ENCODE measurements at places on chromosomes 5 and 9.

DNA sequence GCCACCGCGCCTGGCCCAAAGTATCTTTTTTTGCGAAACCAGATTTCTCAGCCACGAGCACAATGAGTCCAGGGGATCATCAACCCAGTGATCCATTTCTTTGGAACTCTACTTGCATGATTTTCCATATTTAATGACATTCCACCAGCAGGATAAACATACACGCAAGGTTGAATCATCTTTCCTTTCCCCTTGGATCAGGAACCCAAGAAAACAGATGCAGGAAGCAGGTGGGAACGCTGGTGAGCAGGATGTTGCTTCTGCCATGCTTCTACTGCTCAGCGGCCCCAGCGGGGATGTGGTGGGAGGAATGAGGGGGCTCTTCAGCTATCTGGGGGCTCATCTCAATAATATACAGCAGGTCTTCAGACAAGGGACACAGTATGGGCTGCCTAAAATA, 118.2 kb downstream of the SEC61B start:
- no peak for DNase-seq

GRCh38 chr5:93054424-93055163, 526.4 kb downstream of the NR2F1-AS1 start:
- DNase-seq, result no peak

- no peak for DNase-seq
Observed at GRCh38 chr5:125896368-125896767, 526.8 kb upstream of the GRAMD2B start.

GRCh38 chr5:140969880-140970279, 3.6 kb downstream of the PCDHAC2 start:
- no peak for DNase-seq

DNA sequence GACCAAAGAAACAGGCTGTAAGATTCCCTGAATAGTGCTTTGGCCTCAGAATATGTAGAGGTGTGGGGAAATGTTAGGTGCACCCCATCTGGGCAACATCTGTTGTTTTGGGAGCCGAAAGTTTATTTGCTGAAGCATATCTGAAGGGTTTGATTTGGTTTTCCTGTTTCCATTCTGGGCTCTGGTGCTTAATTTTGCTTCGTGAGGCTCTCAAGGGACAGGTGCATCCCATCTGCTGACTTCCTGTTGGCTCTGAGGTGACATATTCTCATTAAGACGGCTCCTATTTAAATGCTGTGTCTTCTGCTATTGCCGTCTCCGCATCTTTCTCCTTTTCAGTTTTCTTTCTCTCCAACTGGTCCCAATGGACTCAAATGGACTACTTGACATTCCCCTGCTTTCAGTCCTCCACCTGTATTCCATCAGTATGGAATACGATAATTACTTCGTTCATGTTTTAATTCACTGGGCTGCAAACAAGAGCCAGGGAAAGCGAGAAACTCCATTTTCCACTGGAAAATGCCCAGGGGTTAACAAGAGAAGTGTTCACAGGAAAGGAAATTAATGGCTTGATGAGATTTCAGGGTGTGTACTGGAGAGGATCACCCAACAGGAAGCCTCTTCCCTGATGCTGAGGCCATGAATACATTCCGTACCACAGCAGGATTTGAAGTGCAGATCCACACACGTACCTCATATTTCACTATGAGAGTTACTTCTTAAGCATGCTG, 104.0 kb downstream of the MTX3 start:
- DNase-seq, result no peak

DNA sequence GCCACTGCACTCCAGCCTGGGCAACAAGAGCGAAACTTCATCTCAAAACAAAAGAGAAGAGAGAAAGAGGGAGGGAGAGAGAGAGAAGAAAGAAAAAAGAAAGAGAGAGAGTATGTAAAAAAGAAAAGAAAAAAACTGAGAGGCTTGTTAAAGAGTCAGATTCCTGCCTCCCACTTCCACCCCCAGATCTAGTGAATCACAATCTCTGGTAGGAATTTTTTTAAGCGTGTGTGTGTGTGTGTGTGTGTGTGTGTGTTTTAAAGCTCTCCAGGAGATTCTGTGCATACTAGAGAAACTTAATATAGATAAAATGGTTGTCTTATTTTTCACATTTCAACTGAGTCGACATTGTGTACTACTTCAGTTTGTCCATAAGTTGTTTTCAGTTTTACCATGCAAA, 32.0 kb downstream of the SAR1B start:
- DNase-seq, result no peak

DNA sequence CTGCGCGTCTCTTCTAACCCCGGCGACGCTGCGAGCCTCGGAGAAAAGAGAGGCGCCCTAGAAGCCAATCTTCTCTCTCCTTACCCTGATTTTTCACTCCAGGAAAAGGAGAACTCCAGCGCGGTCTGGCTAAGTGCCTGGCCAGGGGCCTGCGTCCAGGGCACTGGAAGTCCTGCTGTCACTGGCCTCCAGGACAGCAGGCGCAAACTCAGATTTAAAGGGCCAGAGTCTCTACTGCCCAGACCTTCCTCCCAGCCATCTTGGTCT, 553 bp upstream of the FOXB2 start:
- no peak for DNase-seq

DNA sequence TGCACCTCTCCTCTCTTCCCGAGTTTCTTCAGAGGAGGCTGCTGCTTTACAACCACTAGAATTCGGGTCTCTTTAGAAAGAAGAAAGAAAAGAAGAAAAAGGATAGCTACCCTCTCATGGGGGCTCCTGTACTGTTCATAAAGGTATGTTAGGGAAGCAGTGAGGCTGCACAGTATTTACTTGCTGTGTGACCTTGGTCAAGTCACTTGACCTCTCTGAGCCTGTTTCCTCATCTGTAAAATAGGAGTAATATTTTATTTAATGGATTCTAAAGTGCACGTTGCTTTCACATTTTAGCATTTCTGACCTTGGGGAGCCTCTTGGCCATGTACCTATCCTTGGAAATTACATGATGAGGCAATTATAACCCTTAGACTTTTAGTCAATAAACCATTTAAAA, 88.8 kb downstream of the SETX start:
- no peak for DNase-seq

DNA sequence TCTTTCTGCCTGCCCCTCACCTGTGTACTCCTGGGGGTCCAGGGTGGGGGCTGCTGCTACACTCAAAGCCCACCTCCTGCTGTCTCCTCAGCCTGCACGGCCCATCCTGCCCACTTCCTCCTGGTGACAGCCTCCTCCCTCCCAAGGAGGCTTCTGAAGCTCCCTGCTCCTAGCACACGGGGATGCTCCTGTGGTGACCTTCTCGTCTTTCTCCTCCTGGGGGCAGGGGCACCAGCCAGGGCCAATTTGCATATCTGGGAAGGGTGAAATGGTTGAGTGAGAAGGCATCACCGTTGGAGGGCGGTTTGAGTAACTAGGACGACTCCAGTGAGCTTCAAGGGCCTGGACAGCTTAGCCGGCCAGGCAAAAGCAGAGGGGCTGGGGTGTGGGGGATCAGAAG, 51.9 kb upstream of the COL5A1 start:
- no peak for DNase-seq

- DNase-seq, result no peak
Observed at GRCh38 chr5:69525490-69525889, 32.9 kb downstream of the OCLN start.

DNA sequence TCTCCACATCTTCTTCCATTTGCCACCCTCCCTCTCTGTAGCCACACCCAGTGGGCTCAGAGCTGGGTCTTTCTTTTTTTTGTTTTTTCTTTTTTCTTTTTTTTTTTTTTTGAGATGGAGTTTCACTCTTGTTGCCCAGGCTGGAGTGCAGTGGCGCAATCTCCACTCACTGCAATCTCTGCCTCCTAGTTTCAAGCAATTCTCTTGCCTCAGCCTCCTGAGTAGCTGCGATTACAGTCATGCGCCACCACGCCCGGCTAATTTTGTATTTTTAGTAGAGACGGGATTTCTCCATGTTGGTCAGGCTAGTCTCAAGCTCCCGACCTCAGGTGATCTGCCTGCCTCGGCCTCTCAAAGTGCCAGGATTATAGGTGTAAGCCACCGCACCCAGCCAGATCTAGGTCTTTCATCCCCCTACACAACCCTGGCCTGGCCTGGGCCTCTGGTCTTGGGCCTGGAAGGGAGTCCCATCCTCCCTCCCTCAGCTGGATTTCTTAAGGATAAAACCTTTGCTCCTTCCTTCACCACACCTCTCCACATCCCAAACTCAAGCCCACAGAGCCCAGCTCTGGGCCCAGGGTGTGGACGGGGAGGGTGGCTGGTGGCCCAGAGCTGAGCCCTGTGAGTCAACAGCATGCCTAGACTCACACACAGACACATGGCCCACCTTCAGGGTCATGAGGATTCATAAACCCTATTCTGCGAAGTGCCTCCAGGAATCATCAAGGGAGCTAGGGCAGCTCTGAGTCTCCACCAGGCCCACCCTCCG, 18.8 kb upstream of the KCNIP1 start:
- no peak for DNase-seq

- DNase-seq, result no peak
Observed at GRCh38 chr5:11166923-11167322, 405.9 kb upstream of the DAP start.

- DNase-seq, result peak; percentile 16
Observed at GRCh38 chr9:36102742-36103495, 33.6 kb upstream of the GLIPR2 start.

DNA sequence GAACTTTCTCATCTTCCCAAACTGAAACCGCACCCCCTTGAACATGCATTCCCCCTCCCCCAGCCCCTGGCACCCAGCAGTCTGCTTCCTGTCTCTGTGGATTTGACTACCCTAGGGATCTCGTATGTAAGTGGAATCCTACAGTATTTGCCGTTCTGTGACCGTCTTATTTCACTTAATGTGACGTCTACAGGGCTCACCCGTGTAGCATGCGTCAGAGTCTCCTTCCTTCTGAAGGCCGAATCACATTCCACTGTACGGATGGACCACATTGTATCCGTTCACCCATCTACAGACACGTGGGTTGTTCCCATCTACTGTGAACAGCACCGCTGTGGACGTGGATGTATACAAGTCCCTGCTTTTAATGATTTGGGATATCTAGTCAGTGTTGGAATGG, 4.5 kb downstream of the PRRX2 start:
- DNase-seq, result no peak

DNA sequence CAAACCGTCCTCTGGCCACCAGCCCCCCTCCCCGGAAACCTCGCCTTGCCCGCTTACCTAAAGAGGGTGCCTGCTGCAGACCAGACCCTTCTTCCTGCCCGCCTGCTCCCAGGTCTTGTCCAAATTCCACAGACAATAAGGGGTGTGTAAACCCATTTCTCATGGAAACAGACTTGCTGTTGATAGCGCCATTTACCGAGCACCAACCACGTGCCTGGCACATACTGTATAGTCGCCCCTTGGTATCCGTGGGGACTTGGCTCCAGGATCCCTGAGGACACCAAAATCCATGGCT, 25.1 kb downstream of the CDHR2 start:
- DNase-seq, result no peak

DNA sequence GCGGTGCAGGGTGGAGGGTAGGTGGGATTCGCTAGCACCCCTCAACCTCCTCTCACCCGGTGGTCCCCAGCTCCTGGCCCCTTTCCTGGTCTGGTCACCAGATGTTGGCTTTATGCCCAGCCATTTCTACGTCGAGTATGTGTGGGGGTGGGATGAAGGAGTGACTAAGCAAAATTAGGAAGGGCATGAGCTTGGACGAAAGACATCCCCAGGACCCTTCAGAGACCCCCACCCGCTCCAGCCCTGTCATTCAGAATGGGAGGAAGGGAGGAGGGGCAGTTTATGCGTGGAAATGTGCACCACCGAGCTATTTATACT, 742 bp downstream of the BHMT2 start:
- DNase-seq, result no peak

DNA sequence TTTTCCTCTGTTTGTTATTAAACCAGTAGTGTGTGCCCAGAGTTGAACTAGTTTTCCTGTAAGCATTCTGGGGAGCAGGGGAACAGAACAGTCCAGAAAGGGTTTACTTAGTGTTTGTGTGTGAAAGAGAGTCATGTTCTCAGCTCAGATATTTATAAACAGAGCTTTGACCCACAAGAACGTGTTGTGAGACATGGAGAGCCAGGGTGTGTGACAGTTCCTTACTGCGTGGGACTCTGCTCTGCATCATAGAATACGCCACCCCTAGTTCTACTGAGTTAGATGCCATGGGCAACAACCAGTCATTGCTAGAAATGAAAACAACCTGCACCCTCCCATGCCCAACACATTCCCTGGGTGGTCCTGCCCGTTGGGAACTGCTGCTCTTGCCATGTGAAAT, 330.7 kb downstream of the NDUFS4 start:
- no peak for DNase-seq

DNA sequence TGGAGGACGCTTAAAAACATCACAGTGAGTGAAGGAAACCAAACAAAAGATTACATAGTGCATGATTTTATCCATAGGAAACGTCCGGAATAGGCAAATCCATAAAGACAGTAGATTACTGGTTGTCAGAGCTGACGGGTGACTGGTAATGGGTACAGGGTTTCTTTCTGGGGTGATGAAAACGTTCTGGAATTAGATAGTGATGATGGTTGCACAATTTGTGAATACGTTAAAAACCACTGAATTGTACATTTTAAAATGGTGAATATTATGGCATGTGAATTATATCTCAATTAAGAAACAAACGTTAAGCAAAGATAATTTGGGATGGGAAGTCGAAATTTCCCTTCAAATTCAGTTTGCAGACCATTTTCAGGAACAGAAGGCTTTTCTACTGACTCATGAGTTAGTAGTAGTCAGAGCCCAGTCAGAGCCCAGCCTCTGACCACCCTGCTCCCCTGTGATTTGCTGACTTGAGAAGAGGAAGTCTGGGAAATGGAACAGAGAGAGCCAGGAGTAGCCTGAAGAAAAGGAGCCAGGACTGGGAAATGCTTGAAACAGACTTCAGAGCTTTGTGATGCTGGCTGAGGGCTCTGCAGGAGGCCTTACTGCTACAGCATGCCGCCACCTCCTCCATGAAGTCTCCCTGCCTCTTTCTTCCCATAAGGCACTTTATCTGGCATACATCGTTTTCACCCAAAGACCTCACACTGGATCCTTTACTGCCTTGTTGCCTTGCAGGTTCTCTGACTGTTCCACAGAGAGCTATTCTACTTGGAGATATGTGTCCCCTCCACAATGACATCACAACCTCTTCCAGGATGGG, 46.4 kb upstream of the CTNNA1 start:
- DNase-seq, result no peak

GRCh38 chr5:44987026-44987425, 178.3 kb downstream of the MRPS30 start:
- no peak for DNase-seq

DNA sequence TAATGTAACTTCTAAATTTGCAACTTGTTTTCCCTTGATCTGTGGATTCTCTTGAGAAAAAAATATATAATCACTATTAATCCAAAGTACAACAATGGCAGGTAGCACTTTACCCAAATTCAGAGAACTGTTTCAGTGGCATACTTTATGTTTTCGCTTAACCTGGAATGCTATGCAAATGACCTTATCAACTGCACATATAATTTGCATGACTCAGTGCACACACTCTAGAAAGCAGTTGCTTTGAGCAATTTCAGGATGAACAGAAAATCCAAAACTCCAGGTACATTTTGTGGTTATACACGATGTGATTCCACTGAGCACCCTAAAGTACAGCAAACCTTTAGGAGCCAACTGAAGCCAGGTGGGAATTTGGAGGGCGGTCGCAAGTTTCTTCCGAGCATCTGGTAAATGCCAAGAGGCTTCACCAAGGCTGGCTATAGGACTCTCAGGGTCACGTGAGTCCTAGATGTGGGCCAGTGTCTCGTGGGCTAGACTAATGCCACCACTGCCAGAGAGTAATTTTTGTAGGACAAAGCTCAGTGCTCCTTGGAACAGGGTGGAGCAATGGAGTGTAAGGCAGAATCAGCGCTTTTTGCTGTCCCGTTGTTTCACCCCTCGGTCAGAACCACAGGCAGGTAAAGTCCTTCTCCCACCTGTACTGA, 37.3 kb downstream of the DMGDH start:
- no peak for DNase-seq

- DNase-seq, result no peak
Observed at GRCh38 chr5:155897761-155898160, 429.2 kb upstream of the SGCD start.

All from KG1 (cell line).